ENCODE measurements at places on chromosomes 2 and 18. TPM values are rescaled to one million over a fixed set of nuclear protein-coding genes. Genes with fewer than 3 reads are reported as not detected.

RGPD3 gene
- 0.25 TPM for total RNA-seq

SOX11 gene
- 0.22 TPM for total RNA-seq

LRP2 gene
- total RNA-seq, result 0.33 TPM

ACTG2 gene
- total RNA-seq, result 1.4 TPM

CLHC1 gene
- total RNA-seq, result 9.0 TPM

STAM2 gene
- total RNA-seq, result 32.2 TPM

TNFAIP6 gene
- 0.57 TPM for total RNA-seq

DNER gene
- total RNA-seq, result 41.1 TPM

PLEK gene
- 4.2 TPM for total RNA-seq

GAL3ST2 gene
- not detected for total RNA-seq

EFEMP1 gene
- total RNA-seq, result 133 TPM

CAD gene
- total RNA-seq, result 9.0 TPM

ADGRF3 gene
- 0.11 TPM for total RNA-seq

LHCGR gene
- not detected for total RNA-seq

HOXD8 gene
- 0.38 TPM for total RNA-seq

DOK6 gene
- 9.5 TPM for total RNA-seq

DPY30 gene
- 42.5 TPM for total RNA-seq

LIMS3 gene
- 3.3 TPM for total RNA-seq

UGT1A4 gene
- not detected for total RNA-seq

Data from right cardiac atrium (tissue), 5 donors.